ENCODE measurements at places on chromosomes 13 and 19.

DNA sequence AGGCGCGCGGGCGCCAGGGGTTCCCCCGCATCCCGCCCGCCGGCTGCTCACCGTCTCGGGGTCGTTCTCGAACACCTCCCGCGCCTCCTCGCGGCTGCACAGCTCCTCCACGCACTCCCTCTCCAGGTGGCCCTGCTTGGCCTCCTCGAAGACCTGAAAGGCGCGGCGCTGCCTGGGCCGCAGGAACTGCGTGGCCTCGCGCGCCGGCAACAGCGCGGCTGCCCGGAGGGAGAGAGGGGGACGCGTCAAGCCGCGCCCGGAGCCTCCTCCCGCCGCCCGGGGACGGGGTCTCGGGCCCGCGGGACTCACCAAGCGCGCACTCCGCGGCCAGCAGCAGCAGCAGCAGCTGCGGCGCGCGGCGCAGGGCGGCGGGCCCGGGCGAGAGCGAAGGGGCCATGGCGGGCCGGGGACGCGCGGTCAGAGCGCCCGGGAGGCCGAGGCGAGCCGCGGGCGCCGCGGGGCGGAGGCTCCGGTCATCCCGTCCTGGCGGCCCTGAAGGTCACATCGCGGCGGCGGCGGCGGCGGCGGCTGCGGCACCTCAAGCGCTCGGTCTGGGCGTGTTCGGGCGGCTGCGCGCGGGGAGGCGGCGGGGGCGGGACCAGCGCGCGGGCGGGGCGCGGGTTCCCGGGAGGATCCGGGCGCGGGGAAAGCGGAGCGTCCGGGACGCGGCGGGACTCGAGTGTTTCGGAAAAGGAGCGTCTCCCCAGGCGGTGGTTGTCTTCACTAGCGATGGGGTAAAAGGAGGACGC lies at the start of gene GAS6:
GAS6 (minus strand) TSS at position 553 of the 749 bp plus-strand sequence; CDS start at position 397, 156 bp downstream.
- peak; percentile 33 for DNase-seq

GRCh38 chr19:29013325-29013724 lies 199.6 kb downstream of the UQCRFS1 start:
- DNase-seq, result no peak

- DNase-seq, result no peak
Measured at GRCh38 chr13:114310956-114311355, 3.3 kb upstream of the CHAMP1 start.

DNA sequence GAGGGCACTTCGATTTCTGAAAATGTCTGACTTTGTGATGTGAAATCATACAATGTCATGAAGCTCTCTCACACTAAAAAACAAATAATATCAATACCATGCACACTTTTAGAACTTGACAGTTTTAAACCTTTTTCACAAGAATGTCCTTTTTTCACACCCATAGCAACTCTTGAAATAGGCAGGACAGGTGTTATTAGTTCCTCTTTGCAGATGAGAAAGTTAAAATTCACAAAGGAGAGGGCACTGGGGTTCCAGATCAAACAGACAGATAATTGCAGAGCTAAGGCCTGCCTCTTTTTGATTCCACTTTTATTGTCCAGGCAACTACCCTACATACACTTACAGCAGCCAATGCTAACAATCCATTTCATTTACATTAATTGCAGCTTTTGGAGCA lies 142.8 kb downstream of the KLF12 start:
- no peak for DNase-seq

- no peak for DNase-seq
Measured at GRCh38 chr13:89812856-89813255, 1534.6 kb upstream of the MIR17HG start.

GRCh38 chr13:113969973-113970611 lies 3.8 kb downstream of the C13orf46 start:
- no peak for DNase-seq

DNA sequence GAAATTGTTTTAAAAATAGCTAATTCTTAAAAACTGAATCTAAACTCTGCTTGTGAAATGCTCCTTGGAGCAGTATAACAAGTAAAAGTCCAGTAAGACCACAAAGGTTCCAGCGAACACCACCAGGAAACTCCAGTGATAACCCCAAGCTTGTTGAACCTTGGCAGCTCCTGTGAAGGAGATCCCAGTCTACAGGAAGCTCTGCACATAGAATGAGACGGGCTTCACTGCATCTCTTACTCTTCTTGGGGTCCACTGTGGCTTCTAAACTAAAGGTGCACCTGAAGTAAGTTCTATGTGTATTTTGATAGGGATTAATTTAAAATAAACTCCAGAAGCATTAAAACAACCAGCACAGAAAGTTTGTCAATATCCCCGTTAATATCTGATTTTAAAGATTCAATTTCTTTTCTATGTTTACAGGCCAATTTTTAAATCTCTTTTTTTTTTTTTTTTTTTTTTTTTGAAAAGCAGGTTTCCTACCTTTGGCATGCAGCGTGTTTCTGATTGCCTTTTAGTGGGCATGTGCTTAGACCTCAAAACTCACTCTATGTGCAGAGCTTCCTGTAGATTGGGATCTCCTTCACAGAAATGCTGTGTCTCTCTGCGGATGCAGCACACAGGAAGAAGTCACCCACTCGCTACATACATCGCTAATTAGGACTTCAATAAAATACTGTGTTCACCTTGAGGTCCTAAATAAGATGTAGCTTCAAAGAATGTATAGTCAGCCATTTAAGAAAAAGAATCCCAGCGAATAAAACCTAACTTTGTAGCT lies 508.5 kb downstream of the KLF12 start:
- no peak for DNase-seq

DNA sequence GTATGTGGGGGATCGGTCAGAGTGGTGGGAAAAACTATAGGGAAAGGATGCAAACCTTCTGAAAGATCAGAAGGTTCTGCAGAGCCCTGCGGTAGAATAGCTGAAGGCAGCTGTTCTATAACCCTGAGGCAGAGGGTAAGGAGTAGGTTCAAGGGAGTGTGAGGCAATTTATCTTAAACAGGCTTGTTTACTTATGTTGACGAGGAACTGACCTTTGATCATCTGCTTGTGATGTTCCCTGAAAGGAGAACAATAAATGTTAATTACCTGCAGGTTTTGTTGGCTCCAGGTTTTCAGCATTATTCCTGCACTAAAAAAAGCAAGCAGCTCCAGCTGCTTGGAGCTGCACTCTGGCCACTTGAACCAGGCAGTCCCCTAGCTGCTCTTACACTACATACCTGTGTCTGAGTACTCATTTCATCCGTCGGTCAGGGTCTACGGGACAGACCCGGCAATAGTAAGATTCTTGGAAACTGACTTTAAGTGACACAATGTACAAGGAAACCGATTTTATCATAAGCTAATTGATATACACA lies 202.1 kb downstream of the TBC1D4 start:
- DNase-seq, result no peak

DNA sequence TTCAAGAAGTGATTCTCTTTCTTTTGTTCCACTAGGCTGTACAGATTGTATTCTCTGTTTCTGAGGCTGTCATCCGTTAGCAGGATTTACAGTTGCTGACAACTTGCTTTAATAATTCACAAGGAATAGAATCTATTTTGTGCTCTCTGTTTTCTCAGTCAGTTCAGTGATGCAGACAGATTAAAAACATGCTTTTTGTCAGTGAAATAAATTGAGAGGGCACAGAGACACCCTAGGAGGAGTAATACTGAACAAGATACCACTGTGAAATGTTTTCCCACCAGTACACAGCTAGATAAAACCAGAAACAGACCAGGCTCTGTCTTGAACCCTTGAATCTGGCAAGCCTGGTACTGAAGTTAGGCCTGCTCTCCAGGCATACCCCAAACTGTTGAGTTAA lies 58.7 kb downstream of the LACC1 start:
- no peak for DNase-seq

DNA sequence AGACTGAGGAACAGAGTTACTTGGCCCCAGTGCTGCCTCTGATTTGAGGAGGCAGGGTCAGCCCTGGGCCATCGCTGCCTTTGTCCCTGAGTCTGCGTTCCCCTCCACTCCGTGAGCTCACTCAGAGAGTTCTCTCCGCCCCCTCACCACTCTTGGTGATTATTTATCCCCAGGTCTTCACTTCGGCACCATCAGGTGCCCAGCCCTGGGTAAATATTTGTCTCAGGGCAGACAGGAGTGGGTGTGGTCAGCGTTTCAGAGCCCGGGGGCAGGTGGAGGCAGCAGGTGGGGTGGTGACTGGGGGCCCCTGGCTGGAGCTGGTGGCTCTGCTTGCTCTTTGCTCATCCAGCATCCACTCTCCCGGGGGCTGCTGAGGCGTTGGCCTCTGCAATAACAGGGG lies 20.6 kb downstream of the PPP1R37 start:
- DNase-seq, result no peak

- DNase-seq, result peak; percentile 71
Measured at GRCh38 chr19:12666265-12667048, at the start of the genes MAN2B1 and WDR83. MAN2B1 (minus strand) TSS chr19:12666742; CDS start chr19:12666701, 41 bp downstream. WDR83 (plus strand) TSS chr19:12666807; CDS start chr19:12669791, 2,984 bp downstream.

GRCh38 chr13:48828962-48829411 lies 146.7 kb upstream of the FNDC3A start:
- peak; percentile 51 for DNase-seq

DNA sequence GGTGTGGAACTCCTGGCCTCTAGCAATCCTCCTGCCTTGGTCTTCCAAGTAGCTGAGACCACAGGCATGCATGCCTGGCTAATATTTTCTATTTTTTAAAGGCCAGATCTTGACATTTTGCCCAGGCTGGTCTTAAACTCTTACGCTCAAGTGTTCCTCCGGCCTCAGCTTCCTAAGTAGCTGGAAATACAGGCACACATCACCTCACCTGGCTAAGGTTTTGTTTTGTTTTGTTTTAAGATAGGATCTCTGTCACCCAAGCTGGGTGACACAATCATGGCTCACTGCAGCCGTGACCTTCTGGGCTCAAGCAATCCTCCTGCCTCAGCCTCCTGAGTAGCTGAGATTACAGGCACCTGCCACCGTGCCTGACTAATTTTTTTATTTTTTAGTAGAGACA lies 5.5 kb upstream of the RLN3 start:
- DNase-seq, result no peak

GRCh38 chr13:32905063-32905863 lies 111.0 kb upstream of the KL start:
- no peak for DNase-seq

DNA sequence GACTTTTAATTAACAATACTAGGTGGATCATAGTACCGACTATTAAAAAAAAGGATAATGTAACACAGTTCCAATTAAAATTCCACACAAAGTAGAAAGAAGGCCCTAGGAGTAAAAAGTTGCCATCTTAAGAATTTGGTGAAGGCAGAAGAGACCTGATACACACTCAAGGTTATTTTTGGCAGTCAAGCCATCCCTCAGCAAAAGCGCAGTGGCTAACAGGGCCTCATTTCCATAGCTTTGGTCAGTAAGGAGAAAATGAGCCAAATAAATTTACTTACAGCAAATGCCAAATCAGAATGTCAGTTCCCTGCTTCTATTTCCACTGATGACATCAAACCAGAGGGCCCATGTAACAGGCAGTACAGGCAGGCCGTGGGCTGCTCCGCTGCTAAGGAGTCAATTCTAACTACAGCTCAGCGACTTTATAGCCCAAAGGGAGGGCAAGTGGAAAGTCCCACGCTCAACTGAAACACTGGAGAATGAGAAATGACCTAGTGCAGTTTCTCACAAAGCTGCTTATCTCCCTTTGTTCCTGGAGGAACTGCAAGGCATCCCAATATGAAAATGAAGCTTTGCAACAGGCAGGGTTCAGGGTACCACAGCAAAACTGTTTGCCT lies 6.3 kb downstream of the ARGLU1 start:
- DNase-seq, result peak; percentile 18

- no peak for DNase-seq
Measured at GRCh38 chr19:1155352-1156304, 18.4 kb downstream of the SBNO2 start.

GRCh38 chr19:45500918-45501729 lies 2.9 kb downstream of the PPM1N start:
- no peak for DNase-seq

DNA sequence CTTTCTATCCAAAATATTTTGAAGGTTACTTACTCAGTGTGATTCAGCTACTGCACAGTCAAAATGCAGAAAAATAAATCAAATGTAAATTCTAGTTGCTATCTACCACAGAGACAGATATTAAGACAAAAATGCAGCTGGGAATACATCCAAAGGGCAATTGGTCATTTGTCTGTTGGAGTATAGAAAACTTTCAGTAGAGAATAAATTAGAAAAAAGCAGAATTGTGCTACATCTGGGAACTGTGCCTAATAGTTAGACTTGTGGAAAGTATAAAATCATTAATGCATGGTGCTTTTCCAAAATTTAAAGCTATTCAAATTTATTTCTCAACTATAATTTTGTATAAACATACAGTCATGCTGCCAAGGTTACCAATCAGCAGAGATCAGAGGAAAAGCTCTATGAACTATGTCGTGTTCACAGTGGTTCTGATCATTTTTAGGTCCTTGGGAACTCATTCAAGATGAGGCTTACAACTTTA lies 1635.8 kb downstream of the PCDH9 start:
- DNase-seq, result no peak

DNA sequence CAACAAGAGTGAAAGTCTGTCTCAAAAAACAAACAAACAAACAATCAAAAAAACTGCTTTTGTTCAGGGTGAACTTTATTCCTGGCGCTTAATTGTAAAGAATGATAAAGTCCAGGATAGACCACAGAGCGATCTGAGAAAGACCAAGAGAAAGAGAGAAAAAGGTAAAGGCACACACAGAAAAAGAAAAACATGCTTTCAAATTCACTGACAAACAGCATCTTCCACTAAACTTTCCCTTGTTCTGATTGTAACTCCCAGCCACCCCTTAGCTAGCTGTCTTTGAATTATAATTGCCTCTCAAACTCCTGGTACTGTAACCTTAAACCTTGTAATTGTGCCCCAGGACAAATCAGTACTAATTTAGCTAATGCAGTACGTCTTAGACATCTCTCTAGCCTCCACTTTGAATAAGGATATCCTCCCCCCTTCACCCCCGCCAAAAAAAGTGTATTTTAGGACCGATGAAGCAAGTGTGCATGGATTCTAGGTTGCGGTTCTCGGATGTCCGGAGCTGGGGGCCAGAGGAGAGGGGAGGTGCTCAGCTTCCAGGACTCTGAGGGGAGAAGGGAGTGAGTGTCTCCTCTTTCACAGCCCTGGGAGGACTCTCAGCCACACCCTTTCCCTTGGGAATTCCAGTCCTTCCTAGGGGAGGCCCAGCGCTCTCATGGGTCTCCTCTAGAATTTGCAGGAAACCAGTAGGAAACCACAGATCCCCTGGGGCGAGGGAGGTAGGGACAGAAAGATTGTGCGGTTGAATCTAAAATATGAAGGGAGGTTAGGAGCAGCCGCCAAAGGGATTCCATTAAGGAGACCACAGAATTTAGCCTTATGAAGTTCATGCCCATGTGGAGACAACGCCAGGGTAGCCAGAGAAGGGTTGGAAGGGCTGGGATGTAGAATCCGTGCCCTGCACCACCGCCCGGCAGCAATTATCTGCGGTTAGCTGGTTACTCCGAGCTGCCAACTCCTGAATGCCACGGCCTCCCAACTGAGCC lies 19.7 kb downstream of the ZNF536 start:
- DNase-seq, result no peak
